ENCODE measurements at places on chromosomes 7 and 10. TPM values are rescaled to one million over a fixed set of nuclear protein-coding genes. Genes with fewer than 3 reads are reported as not detected.

- peak; percentile 47 for ATAC-seq
Observed at GRCh38 chr10:73744664-73744975, 448 bp downstream of the SEC24C start.

The WNT2 gene
- 0.44 TPM for total RNA-seq

DNA sequence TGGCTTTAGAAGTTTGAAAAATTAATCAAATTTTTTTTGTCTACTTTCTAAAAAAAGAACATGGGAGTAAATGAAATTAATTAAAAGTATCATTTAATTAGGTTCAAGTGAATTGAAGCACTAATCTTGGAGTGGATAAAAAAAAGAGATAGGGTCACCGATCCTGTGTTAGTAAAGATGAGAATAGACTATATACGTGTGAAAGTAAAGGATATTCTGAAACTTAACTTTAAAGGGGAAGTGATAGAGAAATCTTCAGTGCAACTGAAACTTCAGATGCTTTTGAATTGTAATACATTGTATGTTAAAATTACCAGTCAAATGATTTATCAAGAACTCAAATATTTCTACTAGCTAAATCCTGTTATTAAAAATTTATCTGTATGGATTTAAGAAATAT, 4.8 kb downstream of the NHLRC2 start:
- ATAC-seq = no peak

- no peak for ATAC-seq
Observed at GRCh38 chr10:50431791-50432190, 180.5 kb upstream of the ASAH2 start.

- ATAC-seq = no peak
Observed at GRCh38 chr7:27345997-27346396, 103.4 kb downstream of the EVX1 start.

DNA sequence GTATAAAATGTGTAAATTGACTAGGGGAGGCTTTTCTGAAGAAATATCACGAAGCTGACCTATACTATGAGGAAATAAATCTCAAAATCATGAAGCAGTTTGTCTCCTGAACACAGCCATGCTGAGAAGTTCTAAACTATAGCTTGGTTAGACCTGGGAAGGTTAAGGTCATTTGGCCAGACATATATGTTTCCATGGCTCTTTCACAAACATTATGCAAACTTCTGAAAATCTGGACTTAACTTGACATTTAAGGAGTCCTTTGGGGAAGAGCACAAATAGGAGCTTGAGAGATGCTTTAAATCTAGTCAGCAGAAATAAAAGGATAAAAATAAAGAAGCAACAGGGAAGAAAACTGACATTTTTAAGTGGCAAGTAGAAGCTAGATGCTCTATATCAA, 115.9 kb upstream of the MEOX2 start:
- ATAC-seq = no peak

GRCh38 chr10:106612381-106612780, 552.1 kb downstream of the SORCS1 start:
- no peak for ATAC-seq

- ATAC-seq = no peak
Observed at GRCh38 chr7:118436663-118437062, 212.2 kb downstream of the ANKRD7 start.

DNA sequence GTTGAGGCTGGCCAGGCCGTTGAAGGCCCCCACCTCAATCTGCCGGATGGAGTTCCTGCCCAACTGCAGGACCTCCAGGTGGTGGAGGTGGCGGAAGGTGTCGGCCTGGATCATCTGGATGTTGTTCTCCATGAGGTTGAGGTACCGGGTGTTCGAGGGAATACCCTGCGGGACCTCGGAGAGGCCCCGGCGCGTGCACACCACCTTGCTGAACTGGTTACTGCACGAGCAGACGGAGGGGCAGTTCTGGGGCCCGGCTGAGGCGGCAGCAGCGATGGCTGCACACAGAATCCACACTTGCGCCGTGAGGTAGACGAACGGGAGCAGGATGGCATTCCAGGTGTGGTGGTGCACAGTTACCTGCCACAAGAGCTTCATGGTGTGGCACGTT, 979 bp downstream of the LRRC4 start:
- no peak for ATAC-seq

- ATAC-seq = no peak
Observed at GRCh38 chr7:7897949-7898515, 70.6 kb upstream of the GLCCI1 start.

- no peak for ATAC-seq
Observed at GRCh38 chr10:25492680-25493079, 317.9 kb downstream of the GPR158 start.

The ZCWPW1 gene
- 2.9 TPM for total RNA-seq

DNA sequence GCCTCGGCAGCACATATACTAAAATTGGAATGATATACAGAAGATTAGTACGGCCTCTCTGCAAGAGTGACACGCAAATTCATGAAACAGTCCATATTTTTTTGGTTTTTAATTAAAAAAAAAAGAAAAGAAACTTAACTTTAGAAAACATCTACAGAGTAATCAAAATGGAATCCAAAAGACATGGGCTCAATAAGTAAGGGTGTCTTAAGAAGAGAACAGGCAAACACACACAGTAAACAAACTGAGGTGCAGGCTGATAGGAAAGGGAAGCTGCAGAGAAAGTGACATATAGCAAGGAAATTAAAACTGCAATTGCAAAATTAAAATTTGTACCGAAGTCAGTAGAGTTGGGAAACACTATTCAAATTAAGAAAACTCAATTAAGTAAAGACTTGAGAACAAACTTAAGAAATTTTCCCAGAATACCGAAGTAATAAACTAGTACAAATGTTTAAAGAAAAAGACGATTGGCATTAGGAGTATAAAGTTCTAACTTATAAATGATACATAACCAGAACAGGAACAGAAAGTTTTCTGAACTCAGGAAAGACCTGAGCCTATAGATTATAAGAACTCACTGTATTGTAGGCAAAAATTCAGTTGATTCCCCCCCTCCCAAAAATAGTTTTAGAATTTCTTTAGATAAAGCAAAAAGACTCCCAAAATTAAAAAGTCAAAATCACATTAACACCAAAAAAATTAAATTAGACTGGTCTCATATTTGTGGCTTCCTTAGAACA, 16.3 kb downstream of the MTPN start:
- no peak for ATAC-seq

DNA sequence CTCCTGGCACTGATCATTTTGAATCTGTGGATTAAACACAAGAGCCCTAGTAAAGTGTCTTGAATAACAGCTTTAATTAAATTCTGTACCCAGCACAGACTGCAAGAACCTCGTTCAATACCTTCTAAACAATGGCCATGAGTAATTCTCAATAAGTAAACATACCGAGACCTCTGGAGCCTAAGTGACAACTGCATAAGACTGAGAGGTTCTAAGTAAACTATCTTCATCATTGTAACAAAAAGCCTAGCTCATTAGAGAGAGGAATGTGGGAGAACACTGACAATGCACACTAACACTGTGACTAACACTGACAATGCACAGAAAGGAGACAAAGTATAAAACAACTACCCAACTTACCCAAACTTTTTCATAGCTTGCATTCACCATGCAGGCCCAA, 117.4 kb downstream of the ELAPOR2 start:
- ATAC-seq = no peak

DNA sequence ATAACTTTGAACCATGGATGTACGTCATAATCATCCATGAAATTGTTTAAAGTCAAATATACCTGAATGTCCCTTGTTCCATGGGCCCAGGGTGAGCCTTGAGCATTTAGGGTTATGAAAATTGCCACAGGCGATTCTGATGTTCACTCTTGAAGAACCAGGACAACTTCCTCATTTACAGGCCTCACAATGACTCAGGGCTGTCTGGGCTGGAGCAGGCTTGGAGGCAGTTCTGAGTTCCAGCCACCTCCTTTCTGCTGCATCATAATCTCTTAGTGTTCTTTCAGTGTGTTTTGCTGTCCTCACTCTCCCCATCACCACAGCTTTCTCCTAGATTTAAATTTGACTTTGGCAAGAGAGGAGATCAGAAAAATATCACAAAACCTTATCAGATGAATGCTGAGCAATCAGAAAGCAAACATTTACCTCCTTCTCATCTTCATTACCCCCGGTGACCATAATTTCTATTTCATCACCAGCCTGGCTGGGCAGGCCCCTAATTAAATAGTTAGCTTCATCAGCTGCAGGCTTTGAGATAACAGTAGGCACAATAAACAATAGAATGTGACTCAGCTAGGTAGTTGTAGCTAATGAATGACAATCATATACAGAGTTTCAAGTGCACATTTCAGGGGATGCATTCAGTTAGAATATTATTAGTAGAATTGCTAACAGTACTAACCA, 571.0 kb downstream of the SH2D4B start:
- no peak for ATAC-seq

The AVPI1 gene
- 5.0 TPM for total RNA-seq

DNA sequence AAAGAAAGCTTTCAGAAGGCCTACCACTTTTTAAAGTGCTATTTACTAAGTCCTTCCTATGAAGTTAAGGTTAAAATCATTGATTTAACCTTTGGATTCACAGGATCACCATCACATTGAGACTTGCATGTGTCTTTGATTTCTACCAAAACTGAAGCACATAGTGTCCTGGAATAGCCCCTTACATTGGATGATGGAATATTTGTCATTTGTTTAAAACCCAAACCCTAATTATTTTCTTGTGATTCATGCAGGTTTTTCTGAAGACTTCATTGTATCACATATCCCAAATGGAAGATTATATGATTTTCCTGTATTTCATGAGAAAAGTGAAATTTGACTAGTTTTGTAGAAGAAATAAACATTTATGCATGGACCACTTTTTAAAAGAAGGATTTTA, 3.3 kb downstream of the SEMA3A start:
- ATAC-seq = no peak

DNA sequence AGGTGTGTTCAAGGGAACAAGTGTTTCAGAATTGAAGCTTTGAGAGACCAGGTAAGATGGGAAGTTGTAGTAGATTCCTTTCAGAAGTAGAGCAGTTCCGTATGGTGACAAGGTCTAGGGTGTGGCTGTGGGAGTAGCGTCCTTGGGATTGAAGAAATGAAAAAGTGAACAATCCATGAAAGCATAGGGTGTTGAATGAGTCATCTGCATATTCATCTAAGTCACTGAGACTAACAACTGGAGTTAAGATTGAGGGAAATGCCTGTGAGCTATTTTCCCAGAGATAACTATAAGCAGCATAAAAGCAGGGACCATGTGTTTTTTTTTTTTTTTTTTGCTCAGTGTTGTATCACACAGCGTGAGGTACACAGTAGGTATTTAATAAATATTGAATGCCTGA, 134.8 kb downstream of the PHTF2 start:
- ATAC-seq = peak; percentile 99

The AFAP1L2 gene
- total RNA-seq = 3.6 TPM

The AOC1 gene
- not detected for total RNA-seq

The RABGEF1 gene
- 25.2 TPM for total RNA-seq

The STK31 gene
- total RNA-seq = 0.87 TPM

The BLNK gene
- total RNA-seq = 2.1 TPM

The TLX1 gene
- 1.0 TPM for total RNA-seq

DNA sequence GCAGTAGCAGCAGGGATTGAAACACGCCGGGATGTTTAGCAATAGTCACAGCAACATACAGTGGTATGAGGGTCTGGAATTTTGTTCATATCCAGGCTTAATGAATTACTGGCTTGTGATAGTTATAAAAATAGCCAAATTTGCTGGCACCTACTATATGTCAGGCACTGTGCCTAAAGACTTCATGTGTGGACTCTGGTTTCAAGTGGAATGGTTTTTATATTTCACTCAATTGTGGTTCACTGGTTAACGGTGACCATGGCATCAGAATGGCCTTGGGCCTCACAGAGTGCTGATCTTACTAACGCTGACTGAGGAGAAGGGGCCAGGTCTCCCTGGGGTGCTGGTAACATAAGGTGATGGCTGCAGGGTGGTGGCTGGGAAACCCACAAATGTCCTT, 55.7 kb downstream of the CELF2 start:
- ATAC-seq = no peak

DNA sequence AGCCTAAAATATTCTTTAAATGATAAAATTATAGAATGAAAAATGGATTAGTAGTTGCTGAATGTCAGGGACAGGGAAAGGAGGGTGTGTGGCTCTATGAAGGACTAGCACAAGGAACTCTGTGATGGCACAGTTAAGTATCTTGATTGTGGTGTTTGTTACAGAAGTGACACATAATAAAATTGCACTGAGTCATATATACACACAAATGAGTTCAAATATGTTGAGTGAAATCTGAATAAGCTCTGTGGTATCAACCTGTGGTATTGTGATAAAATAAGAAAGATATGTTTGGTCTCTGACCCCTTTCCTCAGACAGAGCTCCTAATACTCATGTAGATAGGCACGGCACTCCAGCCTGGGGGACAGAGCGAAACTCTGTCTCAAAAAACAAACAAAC, 181.5 kb upstream of the TRIM24 start:
- no peak for ATAC-seq

DNA sequence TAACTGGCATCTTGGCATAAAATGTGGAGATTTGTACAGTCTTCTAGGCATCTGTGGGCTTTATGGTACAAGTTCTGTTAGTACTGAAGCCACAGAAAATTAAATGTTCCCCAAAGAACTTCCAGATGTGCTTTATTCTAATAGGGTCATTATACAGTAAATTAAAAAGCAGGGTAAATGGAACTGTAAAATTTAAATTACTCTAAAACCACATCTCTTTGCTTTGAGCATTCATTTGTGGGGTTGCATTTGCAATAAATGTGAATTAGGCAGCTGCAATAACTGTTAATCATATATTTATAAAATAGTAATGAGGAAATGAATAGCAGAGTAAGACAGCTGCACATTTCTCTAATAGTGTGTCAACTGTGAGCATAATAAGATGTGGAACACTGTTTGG, 151.5 kb downstream of the BUB3 start:
- no peak for ATAC-seq

GRCh38 chr10:26389533-26389932, 48.6 kb upstream of the APBB1IP start:
- ATAC-seq = no peak

DNA sequence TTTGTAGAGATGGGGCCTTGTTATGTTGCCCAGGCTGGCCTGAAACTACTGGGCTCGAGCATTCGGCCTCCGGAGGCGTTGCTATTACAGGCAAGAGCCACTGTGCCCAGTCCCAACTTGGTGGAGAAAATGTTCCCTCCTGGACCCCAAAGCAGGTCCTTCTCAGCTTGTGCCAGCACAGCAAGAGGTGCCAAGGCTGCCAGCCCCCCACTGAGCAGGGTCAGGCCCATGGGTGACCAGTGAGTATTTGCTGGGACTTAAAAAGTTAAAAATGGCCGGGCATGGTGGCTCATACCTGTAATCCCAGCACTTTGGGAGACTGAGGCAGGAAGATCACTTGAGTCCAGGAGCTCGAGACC, 4.6 kb downstream of the MAFK start:
- no peak for ATAC-seq

The TET1 gene
- total RNA-seq = 23.7 TPM

- ATAC-seq = no peak
Observed at GRCh38 chr7:39017369-39017915, 39.7 kb downstream of the POU6F2 start.

The TRIM50 gene
- total RNA-seq = 1.5 TPM

The NDUFB2 gene
- 302 TPM for total RNA-seq

DNA sequence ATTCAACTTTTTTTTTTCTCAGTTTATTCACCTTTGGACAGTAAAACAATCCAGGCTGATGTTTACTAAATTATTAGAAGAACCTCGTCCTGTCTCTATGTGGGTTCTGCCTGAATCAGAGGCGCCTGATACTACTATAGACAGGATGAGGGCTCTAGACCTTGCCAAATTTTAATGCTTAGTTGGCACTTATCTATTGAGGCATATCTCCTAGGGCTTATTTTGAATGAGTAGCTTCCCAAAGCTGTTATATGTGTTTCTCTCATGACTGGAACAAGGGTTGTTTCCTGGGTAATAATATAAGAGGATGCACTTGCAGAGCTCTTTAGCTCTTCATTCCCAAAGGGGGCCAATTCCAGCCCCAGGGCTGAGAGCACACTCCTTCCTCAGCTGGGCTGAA, 23.6 kb downstream of the HECW1 start:
- ATAC-seq = no peak
